ENCODE measurements at places on chromosomes 11 and 22.
A peak's percentile ranks its signal among the peaks of the same experiment; 100 is the strongest.

DNA sequence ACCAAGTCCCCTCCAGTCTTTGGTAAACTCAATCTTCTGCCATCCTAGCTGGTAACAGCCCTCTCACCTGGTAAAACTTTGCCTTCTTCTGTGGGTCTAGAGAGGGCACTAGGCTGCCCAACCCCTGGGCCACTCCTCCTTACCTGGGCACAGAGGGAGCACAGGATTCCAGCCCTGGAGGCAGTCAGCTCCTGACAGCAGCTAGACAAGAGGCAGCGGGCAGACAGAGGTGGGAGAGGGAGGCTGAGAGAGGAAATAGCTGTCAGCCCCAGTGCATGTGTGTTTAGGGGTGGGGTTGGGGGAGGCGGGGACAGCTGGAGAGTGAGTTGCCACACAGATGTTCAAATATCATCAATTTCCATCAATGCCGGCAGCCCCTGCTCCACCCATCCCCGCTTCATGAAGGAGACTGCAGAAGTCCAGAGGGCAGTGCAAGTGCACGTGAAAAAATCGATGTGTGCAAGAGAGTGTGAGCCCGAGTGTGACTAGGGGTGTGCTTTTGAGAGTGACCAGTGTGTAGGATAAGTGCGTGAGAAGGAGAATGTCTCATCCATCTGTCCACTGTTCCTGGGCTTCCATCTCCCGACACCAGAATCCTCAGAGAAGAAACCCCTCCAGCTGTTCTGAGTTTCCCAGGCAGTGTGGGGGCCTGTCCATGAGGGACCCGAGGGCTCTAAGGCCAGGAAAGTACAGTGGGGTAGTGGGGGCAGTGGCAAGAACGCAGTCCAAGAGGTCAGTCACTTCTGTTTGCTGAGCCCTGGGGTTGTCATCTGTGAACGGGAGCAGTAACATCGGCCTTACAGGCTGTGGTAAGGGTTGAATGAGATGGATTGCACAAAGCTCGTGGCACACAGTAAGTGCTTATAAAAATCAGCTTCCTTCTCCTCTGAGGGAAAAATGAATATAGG is at the start of gene PTGDR2:
Gene PTGDR2, minus strand, starts transcription at position 225 of the 908 bp plus-strand sequence. CDS start 2,228 bp downstream, outside the sequence.
- no peak for DNase-seq

- no peak for DNase-seq
Measured at GRCh38 chr11:118238929-118239328, 13.2 kb downstream of the MPZL3 start.

DNA sequence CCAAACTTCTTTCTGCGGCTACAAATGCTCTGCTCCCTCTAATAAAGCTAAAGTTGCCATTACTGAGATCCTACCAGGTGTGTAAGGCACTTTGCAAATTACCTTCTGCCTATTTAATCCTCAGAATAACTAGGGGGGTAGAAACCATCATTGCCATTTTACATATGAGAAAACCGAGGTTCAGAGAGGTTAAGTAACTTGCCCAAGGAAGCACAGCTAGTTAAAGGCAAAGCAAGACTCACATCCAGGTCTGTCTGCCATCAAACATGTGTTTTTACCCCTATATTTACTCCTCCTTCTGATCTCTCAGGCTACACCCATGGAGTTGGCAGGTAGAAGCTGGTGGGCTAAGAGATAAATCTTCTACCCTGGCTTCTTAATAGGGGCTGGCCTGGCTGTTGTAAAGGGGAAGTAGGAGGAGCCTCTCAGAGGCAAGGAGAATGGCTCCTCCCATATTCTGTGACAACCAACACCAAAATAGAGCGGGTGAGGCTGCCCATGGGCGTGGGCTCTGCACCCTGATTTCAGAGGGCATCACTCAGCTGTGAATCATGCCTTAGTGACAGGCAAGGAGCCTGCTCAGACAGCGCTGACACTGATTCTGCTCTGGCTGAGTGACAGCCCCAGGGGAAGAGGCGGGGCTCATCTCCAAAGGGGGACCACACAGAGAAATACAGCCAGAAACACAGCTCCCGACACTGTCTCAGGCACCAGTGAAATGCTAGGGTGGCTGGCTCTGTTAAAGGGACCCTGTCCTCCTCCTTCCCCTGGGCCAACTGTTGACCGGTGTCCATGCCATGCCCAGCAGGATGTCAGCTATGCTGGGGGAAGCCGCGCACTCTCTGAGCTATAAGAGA is 106.8 kb downstream of the ABTB2 start:
- peak; percentile 44 for DNase-seq

DNA sequence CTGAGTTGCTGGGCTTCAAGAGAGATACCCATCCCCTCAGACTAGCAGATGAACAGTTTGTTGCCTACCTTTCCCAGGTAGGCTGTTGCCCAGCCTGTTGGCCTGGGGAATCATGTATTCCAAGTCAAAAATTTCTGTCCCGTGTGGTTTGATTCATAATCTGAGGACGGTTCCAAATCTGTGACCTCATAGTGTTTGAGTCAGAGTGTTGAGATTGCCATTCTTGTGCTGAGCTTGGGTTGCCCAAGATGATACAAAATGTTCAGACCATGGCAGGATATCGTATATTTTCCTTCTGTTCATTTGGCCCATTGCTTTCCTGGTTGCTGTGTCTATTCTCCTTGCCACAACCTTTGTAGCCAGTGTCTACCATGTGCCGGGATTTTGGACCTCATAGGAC is 64.3 kb downstream of the CYB5R2 start:
- no peak for DNase-seq

- DNase-seq = no peak
Measured at GRCh38 chr22:17575151-17575550, 11.9 kb downstream of the SLC25A18 start.

DNA sequence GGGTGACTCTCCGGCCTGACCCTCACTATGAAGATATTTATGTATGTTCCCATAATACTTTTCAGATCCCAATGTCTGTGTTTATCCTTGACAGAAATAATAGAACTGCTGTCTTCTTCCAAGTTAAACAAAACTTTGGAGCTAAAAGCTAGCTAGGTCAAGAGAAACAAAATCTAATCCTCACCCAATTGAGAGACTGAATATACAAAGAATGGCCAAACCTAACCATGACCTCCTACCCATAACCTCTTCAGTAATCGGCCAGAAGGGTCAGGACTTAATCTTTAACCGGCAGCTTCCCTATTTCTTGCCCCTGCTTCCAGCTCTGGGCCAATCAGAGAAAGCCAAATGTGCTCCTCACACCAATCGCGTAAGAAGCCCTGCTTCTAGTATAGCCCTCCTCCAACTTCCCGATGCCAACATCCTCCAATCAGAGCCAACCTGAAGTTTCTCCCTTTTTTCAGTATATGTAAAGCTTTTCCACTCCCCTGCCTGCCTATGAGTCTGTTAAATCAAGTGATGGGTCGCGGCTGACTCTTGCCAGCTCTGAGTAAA is 1.7 kb upstream of the DDX6 start:
- DNase-seq = peak; percentile 85

- no peak for DNase-seq
Measured at GRCh38 chr22:42906605-42907348, 49.7 kb upstream of the ARFGAP3 start.

DNA sequence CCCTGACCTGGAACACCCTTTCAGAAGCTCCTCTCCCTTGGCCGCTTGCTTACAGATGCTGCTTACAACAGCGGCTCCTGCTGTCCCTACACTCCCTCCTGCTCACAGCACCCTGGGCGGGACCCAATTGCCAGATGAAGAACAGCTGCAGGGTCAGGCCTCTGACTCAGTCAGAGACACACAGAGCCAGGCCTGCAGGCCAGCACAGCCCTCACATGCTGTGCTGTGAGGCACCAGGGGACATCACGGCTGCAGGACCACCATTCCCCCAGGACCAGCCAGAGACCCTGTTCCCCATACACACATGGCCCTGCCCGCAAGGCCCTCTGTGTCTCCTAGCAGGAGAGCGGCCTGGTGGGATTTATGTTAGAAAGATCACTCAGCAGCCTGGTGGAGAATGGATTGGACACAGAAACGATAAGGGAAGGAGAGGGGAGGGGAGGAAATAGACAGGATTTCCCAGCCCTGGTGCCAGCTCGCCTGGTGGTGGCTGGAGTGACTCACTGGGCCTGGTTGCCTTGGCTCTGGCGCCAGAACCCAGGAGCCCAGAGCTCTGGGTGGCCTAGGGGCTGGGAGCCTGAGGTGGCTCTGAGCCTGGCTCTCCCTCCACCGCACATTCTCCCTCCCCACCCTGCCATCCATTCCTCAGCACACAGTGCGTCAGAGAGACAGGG is 6.7 kb downstream of the CAPN5 start:
- no peak for DNase-seq

GRCh38 chr22:37172266-37173245 is 15.5 kb downstream of the C1QTNF6 start:
- DNase-seq = no peak

- DNase-seq = no peak
Measured at GRCh38 chr22:42646569-42647525, 2.3 kb downstream of the CYB5R3 start.

GRCh38 chr22:19876314-19876940 is 21.8 kb upstream of the GNB1L start:
- DNase-seq = no peak

GRCh38 chr11:111299101-111300026 is 1.0 kb downstream of the POU2AF3 start:
- peak; percentile 75 for DNase-seq

DNA sequence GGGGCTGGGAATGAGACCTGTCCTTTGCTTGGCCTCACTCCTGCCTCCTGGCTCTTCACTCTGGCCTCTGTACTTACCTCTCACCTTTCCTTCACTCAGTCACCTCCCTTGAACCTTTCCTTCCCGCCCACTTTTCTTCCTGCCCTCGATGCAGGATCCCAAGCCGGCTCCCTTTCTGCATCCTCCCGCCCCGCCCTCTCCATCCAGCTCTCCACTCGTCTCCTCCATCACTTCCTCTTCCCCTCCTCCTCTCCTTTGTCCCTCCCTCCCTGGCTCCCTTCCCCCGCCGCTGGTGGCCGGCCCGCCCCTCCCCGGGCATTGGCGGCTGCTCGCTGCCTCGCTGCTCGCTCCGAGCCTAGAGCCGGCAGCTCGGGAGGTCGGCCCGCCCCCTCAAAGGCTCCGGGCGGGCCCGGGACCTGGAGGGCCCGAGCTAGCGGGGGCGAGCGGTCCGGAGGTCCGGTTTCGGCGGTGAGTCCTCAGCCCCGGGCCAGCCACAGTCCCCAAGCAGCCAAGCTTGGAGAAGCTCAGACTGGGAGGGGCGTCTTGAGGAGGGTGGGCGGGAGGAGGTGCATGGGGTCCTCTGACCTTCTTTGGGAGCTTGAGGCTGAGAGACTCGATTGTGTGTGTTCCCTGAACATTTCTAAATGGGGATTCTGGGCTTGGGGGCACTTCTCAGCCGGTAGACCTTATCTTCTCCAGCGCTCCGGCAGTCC is 13.8 kb downstream of the PHLDB1 start:
- no peak for DNase-seq

Measured in GM13977 (cell line).